Activated CD4-positive, alpha-beta T cell treated with anti-CD3 and anti-CD28 coated beads, Interleukin-2, amount 50 U/mL, for 4 hours (primary cell): ENCODE measurements at places on chromosomes 3 and 15.

DNA sequence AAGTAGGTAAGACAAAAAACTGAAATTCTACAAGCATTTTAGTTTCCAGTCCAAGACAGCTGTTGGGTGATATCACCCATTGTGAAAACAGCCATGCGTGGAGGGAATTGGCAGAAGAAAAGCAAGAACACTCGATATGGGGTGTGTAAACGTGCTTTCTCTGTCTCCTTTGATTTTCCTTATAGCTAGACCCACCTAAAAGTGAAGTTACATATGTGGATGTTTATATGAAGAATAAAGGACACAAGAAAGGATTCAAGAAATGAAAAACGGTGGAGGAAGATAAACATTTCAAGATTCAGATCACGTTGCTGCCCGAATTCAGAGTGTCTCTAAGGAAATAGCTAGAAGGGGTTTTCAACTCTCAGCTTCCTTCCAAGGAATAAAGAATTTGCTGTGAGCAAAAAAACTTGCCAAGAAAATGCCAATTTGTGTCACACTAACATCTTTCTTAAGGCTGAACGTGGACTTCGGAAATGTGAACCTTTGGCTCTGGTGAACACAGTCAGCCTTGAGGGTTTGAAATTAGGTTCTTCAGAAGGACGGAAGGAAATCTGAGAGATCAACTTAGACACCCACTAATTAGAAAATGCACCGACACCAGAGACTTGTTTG, 269.0 kb upstream of the ADAMTS9 start:
- DNase-seq: no peak

- DNase-seq: no peak
These were observed 18.3 kb downstream of the SLC12A8 start for GRCh38 chr3:125194061-125194848.

- no peak for DNase-seq
These were observed 4.6 kb upstream of the RPL14 start for GRCh38 chr3:40452562-40452875.

DNA sequence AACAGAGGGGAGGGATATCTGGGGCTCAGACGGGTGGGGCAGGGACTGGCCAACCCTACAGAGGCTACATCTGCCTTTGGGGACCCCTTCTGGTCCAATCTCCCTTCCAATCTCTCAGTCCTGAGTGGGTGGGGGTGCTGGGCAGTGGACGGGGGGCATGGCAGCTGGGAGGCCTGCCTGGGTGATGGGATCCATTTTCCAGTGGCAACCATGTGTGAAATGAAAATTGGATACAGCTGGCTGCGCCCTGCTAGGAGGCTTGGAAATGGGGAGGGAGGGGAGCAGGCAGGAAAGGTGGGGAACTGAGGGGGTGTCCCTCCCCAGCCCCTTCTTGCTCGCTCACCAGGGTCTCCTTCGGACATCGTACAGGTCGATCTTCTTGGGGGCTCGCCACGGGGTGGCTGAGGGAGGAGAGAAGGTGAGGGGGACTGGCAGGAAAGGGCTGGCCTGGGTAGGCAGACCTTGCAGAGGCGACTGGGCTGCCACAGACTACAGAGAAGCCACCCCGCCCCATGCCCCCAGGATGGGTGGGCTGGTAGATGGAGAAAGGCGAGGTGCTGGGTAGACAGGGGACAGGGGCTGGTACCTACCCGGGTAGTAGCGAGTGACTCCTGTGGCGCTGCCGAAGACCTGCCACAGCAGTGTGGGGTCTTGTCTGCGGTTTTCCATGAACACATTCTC, 21.2 kb upstream of the TMEM115 start:
- DNase-seq: no peak

DNA sequence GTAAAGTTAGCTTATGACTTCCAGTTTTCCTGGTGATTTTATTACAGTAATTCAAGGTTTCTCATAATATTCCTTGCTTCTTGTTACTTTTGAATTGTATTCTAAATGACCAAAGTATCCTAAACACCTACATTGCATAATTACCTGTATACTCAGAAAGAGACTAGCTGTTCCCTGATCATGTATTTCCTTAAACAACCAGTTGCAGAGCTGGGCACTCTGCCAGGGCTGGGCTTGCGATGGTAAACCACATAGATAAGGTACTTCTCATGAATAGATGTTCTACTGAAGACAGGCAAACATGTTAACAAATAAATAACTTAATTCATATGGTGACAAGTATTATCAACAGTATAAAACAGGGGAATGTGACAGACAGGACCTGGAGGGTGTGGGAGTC, 142.3 kb upstream of the WNT5A start:
- DNase-seq: no peak

DNA sequence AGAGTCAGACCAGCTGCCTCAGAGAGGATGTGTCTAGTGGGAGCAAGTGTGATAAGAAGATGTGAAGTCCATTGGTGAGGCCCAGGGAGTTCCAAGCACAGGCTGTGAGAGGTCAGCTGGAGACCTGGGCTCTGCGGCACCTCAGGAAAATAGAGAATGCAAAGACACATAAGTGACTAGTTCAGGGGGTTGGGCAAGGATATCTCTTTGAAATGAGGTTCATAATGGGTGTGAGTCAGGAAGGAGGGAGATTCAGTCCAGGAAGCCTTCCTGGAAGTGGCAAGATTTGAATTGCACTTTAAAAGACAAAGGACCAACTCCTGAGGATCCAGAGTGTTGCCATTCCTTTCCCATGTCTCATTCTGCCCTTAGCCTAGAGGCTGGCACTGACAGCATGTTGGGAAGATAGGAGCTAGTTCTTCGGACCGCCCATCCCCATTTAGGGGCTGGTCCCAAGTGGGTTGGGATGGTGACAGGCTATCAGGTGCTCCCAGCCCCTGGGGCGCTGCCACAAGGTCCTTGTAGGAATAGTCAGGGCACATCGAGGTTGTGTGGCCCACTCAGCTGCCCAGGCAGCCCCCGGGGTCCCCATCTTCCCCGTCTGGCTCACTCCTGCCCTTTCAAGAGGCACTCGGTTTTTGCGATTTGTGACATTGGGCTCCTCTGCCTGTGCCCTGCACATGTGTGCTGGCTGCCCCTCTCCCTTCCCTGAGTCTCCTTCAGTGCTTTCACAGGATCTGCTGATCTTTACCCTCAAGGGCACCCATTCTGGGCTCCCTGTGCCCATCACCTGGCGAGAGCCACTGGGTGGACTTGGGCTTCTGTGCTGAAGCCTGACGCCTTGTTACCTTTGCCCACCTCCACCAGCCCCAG, 23.7 kb downstream of the ESYT3 start:
- DNase-seq: no peak

GRCh38 chr3:142218703-142219102, 6.7 kb downstream of the GK5 start:
- no peak for DNase-seq

DNA sequence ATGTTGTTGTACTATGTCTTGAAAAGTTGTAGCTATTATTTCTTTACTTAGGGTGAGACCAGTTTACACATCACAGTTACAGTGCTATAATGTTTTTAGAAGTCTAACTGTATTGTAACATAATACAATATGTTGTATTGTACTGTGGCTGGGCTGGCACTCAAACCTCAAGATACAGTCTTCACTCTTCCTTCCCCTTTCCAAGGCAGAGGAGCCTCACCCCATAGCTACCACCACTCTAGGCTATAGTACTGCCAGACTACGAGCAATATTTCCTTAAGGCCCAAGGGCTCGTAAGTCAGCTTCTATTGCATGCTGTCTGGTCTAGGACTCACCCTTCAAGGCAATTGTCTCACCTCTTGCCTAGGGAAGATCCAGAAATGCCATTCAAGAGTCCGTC, 597.7 kb downstream of the OTOL1 start:
- no peak for DNase-seq

DNA sequence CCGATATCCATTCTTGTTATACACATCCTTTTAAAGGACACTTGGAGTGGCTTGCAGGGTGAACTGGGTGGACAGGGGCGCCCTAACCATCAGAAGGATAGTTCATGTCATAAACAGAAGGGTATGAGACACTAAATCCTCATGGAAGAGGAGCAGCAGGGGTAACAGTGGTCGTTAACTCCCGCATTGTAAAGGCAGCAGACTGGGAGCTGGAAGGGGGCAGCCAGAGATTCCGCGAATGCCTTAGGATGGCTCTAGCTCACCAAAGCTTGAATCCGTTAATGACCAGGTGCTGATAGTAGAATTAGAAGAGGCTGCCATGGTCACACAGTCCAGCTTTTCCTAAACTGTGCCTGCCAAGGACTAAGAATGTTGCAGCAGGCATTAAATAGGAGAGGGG, 85.2 kb upstream of the ANKRD34C start:
- no peak for DNase-seq

DNA sequence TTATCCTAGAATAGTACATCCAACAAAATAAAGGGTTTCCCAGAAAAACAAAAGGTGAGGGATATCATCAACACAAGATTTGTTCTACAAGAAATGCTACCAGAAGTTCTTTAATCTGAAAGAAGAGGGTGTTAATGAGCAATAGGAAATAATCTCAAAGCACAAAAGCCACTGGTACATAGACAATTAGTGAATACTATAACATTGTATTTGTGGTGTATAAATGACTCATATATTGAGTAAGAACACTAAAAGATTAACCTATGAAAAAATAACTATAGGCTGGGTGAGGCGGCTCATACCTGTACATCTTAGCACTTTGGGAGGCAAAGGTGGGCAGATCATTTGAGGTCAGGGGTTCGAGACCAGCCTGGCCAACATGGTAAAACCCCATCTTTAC, 210.2 kb upstream of the SLITRK3 start:
- no peak for DNase-seq

DNA sequence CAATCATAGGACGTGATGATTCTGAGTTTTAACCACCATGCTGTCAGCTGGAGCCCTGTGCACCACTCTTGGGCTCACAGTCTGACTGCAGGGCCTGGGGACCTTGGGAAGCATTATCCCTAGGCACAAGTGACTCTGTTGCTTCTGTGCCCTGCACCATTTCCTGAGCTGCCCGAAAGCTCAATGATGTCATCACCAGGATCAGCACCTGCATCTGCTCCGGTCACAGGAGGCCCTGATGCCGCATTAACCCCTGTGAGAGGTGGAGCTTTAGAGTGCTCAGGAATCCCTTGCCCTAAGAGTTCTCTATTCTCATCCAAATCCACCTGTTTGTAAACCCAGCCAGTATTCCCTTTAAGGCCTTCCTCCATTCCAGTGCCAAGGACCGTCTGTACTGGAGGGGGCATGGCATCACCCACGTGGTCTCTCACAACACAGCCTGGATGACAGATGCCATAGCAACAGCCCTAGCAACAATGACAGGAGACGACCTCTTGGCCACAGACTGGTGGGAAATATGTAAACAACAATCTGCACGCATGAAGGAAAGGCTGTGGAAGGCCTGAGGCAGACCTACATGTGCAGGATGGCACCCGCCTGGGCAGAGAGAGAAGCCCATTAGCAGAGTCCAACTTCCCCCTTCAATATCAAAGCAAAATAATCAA, 37.9 kb downstream of the NTRK3 start:
- no peak for DNase-seq

- no peak for DNase-seq
These were observed 37.1 kb downstream of the DAZL start for GRCh38 chr3:16568115-16568514.

GRCh38 chr15:40826423-40827075, 2.0 kb downstream of the PPP1R14D start:
- no peak for DNase-seq

- no peak for DNase-seq
These were observed 107.0 kb downstream of the PTPRG start for GRCh38 chr3:61668317-61668864.

GRCh38 chr3:129230311-129231019, 18.9 kb upstream of the COPG1 start:
- DNase-seq: no peak

DNA sequence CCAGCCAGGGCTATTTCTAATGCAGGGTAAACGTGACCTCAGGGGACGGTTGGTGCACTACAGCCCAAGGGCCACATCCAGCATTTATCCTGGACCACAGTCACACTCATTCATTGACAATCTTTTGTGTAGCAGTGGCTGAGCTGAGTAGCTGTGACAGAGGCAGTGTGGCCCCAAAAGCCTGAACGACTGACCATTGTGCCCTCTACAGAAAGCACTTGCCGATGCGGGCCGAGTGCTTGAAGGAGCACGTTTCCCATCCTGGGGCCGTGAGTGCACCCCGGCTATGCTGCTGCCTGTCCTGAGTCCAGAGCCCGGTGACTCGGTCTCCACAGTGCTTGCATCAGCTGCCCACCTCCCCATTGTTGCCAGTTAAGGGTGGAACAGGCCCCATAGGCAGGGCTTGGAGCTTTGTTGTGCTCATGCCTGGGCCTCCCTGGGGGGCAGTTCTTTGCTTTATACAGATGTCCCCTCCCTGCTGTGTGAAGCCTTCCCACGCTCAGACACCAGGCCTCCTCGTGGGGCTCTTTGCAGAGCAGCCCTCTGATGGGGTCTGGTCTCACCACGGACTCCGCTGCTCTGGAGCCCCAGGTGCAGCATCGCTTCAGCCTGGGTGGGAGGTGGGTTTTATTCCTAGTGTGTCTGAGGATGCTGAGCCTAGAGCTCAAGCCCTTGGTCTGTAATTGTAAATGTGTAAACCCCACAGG, 13.0 kb upstream of the SNRPA1 start:
- DNase-seq: no peak

DNA sequence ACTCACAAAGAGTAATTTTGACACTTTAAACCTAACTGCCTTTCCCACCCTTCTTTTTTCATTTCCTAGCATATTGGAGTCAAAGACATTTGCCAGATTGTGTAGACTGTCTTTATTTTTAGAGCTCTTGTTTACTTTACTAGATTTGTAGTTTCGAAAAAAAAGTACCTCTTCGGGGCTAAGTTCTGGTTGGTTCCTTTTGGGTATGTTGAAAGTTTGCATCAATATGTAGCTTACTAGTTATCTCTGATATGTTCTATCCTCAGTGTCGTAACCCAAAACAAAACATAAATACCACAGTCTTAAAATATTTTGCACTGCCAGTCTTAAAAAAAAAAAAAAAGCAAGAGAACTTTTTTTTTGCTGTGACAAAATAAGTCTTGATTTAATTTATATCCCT, 52.2 kb downstream of the REC114 start:
- no peak for DNase-seq

DNA sequence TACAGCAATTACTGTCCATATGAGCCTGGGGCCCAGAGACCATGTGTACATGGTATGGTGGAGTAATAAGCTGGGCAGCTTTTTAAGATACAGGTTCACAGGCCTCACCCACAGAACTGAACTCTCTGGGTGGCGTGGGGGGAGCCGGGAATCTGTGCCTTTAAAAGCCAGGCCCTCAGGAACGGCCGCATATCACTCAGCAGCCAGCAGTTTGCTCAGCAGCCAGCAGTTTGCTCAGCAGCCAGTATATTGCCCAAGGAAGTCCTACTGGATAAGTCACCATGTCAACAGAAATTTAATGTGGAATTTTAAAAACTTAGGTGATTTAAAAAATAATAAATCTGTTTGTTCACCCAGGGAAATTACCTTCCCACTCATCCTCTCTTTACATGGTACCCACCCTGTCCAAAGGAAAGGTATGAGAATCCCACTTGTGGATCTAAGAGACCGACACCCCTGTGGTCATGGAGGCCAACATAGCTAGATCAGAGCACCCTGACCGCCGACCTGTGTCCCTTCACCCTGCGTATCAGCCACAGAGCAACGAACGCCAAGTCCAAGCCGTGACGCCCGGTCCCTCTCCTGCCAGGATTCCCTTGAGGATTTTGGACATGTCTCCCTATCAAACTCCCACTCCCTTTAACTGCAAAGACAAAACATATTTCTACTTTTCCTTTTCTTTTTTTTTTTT, 95.7 kb upstream of the CHRM5 start:
- DNase-seq: no peak
